ENCODE measurements at places on chromosomes 3 and 15.

- DNase-seq, result no peak
These were observed 26.2 kb downstream of the ZBED2 start for GRCh38 chr3:111568911-111569310.

DNA sequence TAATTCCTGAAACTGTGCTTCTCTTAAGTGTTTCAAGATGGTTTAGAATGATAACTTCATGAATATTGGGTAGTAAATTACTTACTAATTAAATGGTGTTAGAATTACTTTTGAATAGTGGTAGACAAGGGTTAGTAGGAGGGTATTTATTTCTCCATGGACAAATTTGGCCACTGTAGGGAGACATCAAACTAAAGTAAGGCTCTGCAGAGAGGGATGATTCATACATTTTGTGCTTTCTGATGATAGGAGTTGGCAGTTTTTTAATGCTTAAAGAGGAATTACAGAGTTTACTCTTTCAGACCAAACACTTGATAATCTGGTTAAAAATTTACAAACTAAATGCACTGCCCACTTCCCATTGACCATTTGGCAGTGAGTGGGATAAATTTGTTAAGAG is 127.6 kb downstream of the NAALADL2 start:
- no peak for DNase-seq

DNA sequence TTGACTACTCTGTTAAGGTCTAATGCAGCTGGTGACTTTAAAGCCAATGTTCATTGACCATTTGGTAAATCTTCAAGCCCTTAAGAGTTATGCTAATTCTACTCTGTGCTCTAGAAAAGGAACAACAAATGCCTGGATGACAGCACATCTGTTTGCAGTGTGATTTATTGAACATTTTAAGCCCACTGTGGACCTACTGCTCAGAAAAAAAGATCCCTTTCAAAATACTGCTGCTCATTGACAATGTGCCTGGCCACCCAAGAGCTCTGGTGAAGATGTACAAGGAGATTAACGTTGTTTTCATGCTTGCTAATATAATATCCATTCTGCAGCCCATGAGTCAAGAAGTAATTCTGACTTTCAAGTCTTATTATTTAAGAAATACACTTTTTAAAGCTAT is 110.8 kb downstream of the TBC1D5 start:
- DNase-seq, result no peak

DNA sequence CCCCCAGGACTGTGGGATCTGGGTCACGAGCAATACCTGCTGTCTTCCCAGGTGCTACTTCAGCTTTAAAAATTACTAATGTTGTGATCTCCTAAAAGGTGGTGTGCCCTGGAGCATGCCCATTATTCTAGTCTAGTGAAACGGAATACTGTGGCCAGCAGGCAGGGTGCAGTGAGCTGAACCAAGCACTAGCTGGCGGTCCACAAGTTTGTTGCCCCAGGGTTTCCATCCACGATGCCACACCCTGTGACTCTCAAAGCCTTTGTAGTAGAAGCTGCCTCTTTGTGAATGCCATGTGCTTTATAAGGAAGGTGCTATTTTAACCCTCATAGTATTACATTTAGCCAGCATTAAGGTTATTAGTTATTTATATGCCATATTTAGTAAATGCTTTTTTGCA is 49.1 kb downstream of the PXYLP1 start:
- no peak for DNase-seq

GRCh38 chr15:65920121-65920520 is 50.8 kb downstream of the RAB11A start:
- no peak for DNase-seq

GRCh38 chr3:40985195-40985594 is 214.1 kb upstream of the CTNNB1 start:
- DNase-seq, result no peak

GRCh38 chr15:97966924-97967620 is 6.6 kb downstream of the ARRDC4 start:
- no peak for DNase-seq

DNA sequence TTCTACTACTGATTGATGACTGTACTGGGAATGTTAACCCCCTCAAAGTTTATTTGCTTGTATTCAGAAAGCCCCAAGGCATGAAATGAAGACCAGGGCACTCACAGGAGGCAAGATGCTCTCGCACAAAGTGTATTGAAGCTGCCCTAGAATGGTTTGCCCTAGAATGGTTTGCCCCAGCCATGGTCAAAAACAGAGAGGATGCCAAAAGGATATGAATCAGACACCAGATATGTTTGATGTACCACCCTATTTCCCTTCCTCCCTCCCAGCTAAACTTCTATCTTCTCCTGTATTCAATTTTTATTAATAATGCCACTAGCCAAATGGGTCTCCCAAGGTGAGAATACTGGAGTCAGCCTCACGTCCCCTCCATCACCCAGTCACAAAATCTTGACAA is 101.3 kb downstream of the TMCO5A start:
- no peak for DNase-seq

DNA sequence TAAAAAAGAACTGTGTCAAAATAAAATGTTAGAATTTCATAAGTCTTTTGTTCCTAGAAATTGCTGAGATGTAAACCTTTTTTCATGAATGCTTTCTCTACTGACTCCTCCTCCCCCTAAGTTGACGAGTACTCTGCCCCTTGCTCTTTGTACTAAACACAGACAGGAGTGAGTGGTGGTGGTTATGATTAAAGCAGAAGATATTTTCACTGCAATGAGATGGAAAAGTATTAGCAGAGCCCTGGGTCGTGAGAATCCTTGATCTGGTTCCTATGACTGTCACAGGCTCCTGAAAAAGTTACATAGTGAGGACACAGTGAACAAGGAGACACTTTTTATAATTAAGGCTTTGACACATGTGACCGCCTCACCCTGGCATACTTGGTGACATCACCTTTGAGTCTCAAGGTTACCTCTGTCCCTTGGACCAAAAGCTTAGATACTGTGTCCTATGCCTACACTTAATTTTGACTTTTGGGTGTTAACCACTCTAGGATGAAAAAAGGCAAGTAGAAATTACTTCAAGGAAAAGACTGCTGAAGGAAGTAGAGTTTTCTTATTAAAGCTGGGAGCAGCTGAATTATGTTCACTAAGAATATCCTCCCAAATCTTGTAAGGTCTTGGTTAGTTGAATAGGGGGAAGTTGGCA is 130.4 kb upstream of the LYSMD4 start:
- no peak for DNase-seq

DNA sequence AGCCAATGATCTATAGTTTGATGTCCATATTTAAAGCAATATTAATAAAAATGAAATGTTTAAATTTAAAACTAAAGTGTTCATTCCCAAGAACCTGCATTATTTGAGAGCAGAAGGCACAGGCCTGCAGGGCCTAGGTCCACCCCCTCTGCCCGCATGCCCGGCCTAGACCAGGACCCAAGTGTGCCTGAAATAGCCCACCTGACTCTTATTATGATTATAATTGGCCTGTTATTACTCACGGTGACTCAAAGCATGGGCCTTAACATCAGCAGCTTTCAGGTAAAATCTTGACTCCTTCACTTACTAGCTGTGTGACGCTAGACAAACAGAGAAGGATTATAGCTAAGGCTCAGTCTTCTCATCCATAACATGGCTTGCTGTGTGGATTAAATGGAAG is 128.8 kb downstream of the PLCL2 start:
- DNase-seq, result no peak
